ENCODE measurements at places on chromosomes 16 and 17.

DNA sequence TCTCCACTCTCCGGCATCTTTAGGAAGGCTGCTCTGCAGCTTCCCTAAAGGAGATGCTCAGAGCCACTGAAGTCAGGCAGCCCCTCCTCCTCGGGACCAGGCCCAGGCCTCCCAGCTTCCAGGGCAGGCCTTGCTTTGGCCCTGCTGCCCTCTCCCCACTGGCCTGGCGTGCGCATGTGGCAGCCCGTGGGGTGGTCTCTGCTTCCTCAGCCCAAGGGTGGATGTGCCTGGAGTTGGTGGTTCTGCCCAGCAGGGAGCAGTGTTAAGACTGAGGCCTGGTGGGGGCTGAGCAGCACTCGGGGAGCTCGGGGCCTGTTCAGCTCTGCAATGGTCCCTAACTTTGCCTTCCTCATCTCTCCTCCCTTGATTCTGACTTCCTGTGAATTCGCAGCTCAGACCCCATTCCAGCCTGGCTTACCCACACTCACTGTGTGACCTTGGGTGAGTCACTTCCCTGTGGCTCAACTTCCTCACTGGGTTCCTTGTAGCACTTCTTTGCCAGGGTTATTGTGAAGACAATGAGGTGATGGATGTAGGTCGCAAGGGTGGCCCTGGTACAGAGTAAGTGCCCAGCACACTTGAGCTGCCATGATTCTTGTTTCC, 63.2 kb downstream of the NKD1 start:
- DNase-seq: no peak

- no peak for DNase-seq
Measured at GRCh38 chr16:55640701-55641327, 15.0 kb upstream of the SLC6A2 start.

- DNase-seq: no peak
Measured at GRCh38 chr17:67110619-67111018, 66.3 kb downstream of the CACNG1 start.

GRCh38 chr17:48787828-48788227, 29.2 kb downstream of the TTLL6 start:
- DNase-seq: no peak

DNA sequence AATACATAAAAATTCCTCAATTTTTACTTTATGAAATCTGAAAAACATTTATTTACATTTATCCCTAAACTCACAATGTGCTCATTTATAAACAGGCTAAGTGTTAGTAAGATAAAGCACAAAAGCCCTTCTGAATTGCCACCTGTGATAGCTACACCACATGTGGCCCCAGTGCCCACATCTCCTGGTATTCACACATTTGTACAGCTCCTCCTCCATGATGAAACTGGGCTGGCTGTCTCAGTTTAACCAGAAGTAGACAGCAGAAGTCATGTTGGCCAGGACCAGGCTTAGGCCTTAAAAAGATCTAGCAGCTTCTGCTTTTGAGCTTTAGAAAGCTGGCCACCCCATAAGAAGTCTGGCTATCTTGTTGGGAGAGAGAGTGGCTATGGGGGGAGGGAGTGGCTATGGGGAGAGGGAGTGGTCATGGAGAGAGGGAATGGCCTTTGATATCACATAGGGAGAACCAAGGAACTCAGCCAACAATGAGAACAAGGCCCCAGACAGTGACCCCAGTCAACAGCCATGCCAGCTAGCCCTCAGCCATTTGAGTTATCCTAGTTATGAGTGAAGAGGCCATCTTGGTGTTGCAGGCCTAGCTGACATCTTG, 47.4 kb downstream of the CEP95 start:
- no peak for DNase-seq

DNA sequence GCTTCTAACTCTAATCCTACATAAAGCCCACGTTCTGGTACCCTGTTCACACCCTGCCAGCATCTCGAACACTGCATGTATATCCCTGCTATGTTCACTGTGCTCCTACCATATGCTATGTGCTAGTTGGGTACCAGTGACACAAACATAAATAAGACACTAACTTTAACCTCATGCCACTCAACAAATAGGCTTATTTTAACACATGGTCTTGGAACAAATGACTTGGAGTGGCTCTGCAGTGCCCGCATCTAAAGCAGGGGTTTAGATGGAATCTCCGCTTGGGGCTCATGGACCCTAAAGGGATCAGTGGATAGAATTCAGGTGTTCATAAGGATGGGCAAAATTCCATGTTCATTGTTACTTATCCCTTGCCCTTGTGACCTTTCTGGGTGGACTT, 175.7 kb upstream of the ZKSCAN2 start:
- DNase-seq: no peak

DNA sequence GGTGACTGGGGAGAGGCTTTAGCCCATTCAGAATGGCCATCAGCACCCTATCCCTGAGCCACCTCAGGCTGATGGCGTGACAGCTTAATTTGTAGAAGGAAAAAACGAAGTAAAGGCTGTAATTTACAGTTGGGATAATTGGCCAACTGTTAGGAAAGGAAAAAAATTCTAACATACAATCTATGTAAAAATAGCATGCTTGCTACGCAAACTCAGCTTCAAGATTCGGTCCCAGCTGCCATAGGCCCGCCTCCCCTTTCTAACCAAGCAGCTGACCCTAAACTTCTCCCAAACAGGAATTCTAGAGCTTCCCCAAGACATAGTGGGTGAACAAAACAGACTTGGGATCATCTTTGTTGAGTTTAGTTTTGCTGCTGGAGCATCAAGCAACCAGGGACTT, 4.9 kb downstream of the SEZ6 start:
- DNase-seq: no peak

- no peak for DNase-seq
Measured at GRCh38 chr17:16923097-16923903, 48.6 kb downstream of the TNFRSF13B start.

DNA sequence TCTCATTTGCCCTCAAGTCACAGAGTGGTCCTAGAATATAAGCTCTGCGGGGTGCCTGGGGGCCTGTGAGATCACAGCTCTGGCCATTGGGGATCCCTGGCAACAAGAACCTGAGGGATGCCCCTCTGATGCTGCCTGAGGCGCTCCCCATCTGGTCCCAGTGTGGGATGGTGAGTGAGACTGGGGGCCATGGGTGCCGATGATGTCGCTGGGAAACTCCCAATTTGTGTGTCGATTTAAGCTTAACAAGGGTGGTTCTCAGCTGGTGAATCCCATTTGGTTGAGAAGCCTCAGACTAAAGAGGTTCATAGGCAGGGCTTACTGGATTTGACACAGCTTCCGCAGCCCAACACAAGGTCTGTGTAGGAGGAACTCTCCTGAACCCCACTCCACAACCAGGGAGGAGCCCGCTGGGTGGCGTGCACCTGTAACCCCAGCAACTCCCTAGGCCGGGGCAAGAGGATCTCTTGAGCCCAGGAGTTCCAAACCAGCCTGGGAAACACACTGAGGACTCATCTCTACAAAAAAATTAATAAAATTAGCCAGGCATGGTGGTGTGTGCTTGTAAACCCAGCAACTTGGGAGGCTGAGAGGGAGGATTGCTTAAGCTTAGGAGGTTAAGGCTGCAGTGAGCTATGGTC, 63.7 kb upstream of the SIAH1 start:
- DNase-seq: no peak

DNA sequence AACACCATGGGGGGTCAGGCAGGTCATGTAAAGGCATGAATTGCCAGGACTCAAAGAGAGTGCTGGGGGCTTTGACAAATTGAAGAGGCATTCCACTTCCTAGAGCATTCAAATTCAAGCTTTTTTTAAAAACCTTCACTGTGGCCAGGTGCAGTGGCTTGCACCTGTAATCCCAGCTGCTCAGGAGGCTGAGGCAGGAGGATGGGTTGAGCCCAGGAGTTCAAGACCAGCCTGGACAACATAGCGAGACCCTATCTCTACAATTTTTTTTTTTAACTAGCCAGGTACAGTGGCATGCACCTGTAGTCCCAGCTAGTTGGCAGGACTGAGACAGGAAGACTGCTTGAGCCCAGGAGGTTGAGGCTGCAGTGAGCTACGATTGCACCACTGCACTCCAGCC, 17.2 kb downstream of the ABCC12 start:
- DNase-seq: no peak

DNA sequence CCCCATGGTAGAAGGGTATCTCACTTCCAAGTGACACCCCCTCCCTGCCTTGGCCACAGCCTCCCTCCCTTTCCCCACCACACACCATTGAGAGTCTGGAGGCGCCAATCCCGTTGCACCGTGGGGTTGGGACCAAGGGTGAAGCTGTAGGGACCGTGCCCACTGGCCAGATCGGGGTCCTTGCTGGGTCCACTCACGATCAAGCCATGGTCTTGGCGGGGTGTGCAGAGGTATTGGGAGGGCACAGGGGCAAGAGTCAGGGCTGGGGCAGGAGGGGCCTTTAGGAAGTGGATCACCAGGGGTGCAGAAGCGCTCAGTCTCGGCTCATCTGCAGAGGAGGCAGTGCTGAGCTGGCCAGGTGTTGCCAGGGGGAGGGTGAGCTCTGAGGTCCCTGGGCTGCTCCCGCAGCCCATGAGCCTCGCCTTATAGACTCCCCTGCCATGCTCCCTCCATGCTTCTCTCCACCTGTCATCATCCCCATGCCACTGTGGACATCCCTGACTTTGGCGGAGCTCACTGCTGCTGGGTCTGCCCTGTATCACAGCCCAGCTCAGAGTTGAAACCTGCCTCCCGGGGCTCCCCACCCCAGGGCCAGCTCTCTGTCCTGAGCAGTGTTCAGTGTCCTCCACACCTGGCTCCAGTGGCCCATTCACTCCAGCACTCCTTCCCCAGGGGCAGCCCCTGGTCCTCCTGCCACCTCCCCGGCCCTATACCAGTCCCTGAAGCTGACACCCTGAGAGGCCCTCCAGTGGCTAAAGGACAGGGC, 8.3 kb downstream of the CDH16 start:
- no peak for DNase-seq

GRCh38 chr17:48513097-48513496, 17.7 kb downstream of the HOXB1 start:
- no peak for DNase-seq

- no peak for DNase-seq
Measured at GRCh38 chr17:44004077-44004760, at the start of gene NAGS. Gene NAGS, plus strand, starts transcription at chr17:44004622. Its CDS starts 42 bp downstream, at chr17:44004664.

DNA sequence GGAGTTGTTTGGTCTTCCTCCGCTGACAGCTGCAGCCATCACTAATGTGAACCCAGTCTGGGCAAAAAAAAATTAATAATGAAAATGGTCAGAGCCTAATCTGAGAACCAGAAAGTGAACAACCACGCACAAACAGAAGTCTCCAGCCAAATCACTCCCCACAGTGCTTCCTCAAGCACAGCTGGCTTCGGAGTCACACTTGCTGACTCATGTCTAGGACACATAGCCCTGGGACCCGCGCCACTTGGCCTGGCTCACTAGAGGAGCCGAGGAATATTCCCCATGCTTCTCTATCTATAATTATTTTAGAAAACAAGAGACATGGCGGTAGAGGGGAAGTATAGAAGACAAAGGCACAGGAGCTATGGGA, 109.1 kb downstream of the ZFHX3 start:
- DNase-seq: no peak

GRCh38 chr16:48062681-48063080, 93.1 kb downstream of the ABCC12 start:
- no peak for DNase-seq

- DNase-seq: no peak
Measured at GRCh38 chr16:30722916-30723315, 23.9 kb downstream of the SRCAP start.

GRCh38 chr17:43125133-43125966, at the start of gene BRCA1:
Gene BRCA1, minus strand, starts transcription at chr17:43125364. Its CDS starts 1,268 bp downstream, at chr17:43124096.
- peak; percentile 79 for DNase-seq

GRCh38 chr16:86200722-86201121, 301.8 kb downstream of the IRF8 start:
- DNase-seq: no peak

DNA sequence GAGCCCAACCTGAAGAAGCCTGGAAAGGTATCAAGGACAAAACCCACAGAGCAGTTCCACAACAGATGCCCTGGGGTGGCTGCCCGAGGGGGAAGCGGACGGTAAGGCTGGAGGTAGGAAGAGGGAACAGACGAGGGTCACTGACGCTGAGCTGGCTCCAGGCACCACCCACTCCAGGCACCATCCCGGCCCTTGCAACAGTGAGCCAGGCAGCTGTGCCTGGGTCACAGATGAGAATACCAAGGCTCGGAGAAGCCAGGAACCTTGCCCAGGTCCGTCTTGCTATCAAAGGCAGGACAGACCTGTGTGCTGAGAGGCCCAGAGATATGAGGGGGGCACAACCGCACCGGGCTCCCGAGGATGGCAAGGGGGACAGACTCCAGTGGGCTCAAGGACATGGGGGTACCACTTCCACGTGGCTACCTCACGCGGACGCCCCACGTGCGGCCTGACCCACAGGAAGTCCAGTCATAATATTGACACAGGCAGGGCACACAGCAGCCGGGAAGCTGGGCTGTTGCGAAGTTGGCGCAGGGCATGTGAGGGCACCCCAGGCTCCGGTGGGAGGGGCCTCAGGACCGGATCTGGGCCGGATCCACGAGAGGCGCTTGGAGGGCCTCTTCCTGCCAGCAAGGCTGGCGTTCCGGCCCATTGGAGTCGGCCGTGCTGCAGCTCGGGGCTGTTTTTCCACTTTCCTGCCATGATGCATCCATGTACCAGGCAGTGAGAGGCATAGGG, 29.9 kb downstream of the PEMT start:
- DNase-seq: no peak

DNA sequence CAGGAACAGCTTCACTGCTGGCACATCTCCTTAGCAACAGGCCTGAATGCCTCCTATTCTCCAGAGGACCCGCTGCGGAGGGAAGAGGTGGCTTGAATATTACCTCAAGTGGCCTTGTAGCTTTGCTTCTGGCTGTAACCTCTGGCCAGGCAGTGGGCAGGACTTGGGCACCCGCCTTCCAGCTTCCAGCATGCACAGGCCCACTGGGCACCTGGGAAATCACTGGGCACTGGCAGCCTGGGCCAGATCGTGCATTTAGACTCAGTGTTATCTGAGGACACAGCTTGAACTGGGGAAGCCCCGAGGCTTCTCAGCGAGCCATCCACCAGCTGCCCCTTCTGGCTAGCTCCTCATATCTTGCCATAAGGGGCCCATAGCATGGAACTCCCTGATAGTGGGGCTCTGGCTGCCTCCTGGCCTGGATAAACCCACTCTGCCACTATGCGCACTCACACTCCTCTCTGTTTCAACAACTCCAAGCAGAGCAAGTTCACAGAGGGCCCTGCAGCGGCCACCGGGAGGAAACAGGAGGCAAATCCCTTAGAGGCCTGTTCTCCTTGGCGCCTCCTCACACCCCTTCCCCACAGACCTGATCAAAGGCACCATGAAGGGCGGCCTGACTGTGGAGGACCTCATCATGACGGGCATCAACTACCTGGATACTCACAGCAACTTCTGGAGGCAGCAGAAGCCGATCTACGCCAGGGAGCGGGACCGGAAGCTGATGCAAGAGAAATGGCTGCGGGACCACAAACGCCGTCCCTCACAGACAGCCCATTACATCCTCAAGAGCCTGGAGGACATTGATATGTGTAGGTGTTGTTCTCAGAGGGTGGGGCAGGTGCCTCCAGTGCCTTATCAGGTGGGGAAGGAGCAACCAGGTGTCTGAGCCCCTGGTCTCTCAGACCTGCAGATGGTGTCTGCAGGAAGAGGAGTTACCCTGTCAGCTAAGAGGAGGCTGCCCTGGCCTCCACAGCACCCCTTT, 7.8 kb downstream of the ODAD4 start:
- no peak for DNase-seq

All from activated CD8-positive, alpha-beta memory T cell treated with anti-CD3 and anti-CD28 coated beads for 48 hours (primary cell).